GM12892 (cell line): ENCODE measurements at places on chromosomes 4 and X.

GRCh38 chrX:119041175-119041574 is 31.6 kb upstream of the CT47C1 start:
- no peak for DNase-seq

- DNase-seq, result no peak
Observed at GRCh38 chr4:155305619-155306018, 71.1 kb downstream of the MAP9 start.

- no peak for DNase-seq
Observed at GRCh38 chr4:66571145-66571695, 900.9 kb upstream of the EPHA5 start.

DNA sequence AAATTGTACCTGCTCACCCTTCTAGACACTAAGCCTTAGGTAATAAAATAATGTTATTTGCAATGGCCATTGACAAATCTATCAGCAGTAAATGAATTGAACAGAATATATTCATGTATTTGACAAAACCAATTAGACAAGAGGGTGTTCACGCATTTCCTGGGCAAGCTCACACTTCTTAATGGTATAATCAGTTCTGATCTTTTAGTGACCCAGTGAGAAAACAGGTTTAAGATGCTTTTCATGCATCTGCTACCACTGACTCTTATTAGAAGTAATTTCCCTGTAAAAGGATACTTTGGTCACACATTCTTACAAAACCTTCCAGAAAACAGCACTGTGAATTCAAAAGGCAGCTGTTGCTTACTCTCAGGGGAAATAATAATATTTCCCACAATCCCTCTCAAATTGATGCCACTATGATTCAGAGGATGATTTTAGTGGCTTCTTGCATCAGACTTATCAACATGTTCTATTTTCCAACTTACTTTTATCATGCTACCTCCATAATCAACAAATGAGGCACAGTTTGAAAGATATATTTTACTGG is 313.9 kb upstream of the NWD2 start:
- DNase-seq, result no peak

DNA sequence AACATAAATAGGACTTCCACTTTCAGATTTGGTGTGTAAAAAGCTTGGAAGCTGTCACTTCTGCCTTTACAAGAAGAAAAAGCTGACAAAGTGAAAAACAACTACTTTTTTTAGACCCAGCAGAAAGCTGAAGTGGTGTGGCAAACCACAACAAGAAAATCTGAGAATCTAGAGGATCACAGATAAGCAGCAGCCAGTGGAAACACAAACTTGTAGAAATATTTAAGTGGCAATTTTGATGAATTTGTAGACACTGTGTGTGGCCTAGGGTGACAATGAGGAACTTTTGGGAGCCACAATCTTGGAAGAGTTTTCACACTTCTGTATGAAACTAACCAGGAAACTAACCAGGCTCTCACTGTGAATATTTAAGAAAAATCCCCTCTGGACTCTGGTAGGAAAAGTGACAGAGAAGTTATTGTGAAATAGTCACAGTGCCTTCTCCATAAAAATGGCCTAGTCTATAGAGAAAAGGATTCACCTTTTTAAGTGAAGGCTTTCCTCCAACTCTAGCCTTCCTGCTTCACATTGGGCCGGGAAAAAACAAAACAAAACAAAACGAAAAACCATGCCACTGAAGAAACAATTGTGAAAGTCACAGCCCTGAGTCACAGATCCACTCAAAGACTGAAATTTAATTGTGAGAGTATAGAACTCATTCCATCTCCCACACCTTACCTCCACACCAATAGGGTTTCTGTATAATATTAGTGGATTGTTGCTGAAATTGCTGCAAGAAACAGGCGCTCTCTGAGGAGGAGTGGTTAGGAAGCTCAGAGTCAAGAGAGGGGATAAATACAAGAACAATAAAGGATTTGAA is 26.7 kb upstream of the GUCY1A1 start:
- no peak for DNase-seq

DNA sequence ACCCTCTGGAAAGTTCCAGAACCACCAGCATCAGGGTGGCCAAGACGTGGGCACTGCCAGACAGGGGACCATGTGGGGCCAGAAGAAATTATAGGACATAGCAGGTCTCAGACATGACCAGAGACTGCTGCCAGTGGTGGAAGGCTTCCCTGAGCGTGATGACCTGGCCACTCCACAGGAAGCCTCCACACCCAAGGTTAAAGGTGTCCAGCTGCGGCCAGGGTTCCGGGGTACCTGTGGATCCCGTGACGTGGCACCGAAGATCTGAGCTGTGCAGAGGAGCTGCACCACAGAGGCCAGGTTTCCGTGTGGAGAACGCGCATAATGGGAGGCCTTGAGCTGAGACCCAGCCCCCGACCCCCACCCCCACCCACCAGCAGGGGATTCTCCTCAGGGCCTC is 16.4 kb upstream of the CTBP1 start:
- DNase-seq, result no peak

DNA sequence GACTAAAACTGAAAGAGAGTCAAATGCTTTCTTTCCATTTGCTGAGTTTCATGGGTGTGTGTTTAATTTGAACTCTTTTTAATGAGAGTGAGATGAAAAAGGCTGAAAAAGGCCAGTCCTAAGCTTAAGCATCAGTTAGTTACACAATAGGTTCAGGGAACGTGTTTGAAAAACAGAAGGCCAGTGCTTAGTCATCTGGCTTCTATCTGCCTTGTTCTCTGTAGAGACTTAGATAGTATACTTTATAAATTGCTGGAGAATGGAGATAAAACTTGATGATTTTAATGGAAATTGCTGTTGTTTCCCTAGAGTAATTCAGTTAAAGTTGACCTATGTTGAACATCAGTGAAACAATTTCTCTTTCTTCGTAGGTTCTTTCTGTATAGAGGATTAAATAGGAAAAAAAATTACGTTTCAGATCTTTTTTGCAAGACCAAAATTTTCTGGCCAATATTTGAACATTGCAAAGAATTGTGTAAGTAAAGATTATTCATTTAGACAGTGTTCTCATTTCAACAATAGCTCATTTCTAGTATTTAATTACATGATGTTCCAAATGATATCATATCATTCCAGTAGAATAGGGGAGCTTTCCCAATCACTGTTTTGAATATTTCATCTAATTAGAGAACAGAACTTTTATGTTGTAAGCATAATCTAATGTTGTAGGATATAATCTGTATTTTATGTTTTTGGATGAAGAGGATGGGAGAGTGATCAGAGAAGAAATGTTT is 1088.8 kb downstream of the ADGRL3 start:
- no peak for DNase-seq

- DNase-seq, result no peak
Observed at GRCh38 chrX:33725535-33726210, 406.4 kb downstream of the FAM47A start.

GRCh38 chrX:52577464-52578173 is 60.8 kb upstream of the XAGE1B start:
- DNase-seq, result no peak

- DNase-seq, result peak; percentile 46
Observed at GRCh38 chrX:40108959-40109287, 11.2 kb upstream of the BCOR start.

GRCh38 chr4:150368667-150369066 is 213.3 kb upstream of the MAB21L2 start:
- DNase-seq, result no peak

- DNase-seq, result no peak
Observed at GRCh38 chr4:140296335-140297220, 76.9 kb upstream of the SCOC start.

GRCh38 chr4:2793586-2794485 is 951 bp downstream of the SH3BP2 start:
- DNase-seq, result peak; percentile 4

DNA sequence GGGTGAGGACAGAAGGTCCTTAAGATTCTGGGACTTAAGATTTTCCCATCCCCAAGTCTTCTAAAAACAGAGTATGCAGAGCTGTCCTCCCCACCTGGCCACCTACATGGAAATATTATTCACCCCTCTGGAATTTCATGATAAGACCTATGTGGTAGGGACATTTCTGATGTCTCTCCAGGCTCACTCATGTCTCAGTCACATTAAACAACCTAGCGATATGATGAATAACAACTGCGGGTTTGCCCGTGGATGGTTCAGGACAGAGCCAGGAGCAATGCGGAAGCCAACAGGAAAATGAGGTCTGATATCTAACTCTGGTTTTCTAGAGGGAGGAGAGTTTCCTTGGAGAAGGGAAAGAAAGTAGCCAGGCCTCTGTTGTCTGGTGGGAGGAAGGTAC is 47.4 kb downstream of the TEX13A start:
- no peak for DNase-seq

DNA sequence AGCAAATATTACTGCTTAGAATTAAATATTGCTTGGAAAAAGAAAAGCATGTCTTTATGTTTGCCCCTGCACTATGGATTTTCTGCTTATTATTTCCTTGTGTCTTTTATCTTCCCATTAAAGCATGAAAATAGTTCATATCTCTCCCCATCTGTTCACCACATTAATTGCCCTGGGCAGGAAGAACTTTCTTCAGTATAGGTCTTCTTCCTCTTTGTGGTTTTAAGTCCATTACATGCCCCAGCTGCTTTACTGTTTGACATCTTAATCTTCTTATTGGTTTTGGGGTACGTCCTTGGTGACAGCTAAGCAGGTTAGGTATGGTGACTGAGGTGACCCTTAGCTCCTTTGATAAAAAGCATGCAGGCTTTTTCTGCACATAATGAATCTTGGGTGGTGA is 157.3 kb downstream of the AASDH start:
- DNase-seq, result no peak

GRCh38 chr4:182922501-182923284 is 5.5 kb upstream of the DCTD start:
- no peak for DNase-seq

DNA sequence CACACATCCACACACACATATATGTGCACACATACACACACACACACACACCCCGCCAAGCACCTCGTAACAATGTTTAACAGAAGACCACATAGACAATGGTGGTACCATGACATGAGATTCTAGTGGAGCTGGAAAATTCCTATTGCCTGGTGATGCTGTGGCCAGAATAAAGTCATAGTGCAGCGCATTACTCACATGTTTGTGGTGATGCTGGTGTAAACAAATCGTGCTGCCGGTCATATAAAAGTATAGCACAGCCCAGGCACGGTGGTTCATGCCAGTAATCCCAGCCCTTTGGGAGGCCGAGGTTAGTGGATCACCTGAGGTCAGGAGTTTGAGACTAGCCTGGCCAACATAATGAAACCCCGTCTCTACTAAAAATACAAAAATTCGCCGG is 275.2 kb downstream of the TRIML1 start:
- no peak for DNase-seq

- DNase-seq, result no peak
Observed at GRCh38 chr4:139171876-139172691, 4.9 kb downstream of the ELF2 start.

- no peak for DNase-seq
Observed at GRCh38 chr4:63524764-63525163, 884.5 kb downstream of the TECRL start.

GRCh38 chr4:52743444-52744019 is 7.7 kb downstream of the ERVMER34-1 start:
- no peak for DNase-seq

GRCh38 chr4:103075435-103075893 is 1.1 kb downstream of the SLC9B2 start:
- no peak for DNase-seq

DNA sequence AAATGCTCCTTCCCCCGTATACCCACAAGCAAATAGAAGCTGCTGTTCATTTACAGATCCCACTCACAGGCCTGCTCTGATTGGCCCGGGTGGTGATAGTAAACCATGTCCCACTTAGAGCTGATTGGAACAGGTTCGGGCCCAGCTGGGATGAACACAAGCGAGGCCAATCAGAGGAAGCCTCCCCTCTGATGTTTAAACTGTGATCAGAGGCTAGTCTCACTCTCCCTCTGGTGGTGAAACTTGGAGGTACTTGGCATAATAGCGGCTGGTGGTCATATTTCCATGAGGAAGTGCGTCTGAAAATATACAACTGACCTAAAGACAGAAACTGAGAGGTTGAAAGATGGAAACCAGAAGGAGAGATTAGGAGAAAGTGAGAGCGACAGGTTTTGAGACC is 51.5 kb upstream of the TRPC3 start:
- no peak for DNase-seq

DNA sequence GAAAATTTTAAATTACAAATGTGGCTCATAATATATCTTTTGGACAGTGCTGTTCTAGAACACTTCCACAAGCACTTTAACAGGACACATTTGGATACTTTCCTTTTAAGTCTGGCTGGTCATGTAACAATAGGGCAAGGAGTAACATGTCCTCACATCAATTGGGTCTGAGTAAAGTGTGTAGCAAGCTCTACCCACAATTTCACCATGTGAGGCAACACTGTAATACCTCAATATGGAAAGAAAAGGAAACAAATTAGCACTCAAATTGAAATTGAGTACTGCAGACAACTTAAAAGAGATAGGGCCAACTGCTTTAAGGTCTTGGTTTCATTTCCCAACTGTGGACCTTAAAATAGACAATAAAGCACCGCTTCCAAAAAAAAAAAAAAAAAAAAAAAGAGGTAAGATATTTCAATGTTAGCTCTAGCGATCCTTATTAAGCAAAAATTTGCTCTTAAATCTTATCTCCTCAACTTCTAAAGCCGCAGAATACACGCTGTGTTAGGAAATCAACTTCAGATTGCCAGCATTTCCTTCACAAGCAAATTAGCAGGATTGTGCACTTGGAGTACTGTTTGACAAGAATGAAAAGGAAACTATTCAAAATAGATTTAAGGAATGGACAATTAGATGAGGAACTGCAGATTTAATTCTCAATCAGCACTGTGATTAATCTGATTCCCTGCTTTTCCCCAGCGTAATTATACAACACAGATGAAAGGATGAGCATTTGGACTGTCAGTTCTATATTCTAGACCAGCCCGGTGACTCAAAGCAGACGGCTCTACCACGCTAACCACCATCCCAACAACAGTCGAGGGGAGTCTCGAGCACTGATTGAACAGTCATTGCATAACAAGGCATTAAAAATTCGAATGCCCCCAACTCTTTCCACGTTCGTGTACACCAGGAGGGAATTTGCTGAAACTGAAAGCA is 1.6 kb downstream of the CASK start:
- DNase-seq, result no peak

DNA sequence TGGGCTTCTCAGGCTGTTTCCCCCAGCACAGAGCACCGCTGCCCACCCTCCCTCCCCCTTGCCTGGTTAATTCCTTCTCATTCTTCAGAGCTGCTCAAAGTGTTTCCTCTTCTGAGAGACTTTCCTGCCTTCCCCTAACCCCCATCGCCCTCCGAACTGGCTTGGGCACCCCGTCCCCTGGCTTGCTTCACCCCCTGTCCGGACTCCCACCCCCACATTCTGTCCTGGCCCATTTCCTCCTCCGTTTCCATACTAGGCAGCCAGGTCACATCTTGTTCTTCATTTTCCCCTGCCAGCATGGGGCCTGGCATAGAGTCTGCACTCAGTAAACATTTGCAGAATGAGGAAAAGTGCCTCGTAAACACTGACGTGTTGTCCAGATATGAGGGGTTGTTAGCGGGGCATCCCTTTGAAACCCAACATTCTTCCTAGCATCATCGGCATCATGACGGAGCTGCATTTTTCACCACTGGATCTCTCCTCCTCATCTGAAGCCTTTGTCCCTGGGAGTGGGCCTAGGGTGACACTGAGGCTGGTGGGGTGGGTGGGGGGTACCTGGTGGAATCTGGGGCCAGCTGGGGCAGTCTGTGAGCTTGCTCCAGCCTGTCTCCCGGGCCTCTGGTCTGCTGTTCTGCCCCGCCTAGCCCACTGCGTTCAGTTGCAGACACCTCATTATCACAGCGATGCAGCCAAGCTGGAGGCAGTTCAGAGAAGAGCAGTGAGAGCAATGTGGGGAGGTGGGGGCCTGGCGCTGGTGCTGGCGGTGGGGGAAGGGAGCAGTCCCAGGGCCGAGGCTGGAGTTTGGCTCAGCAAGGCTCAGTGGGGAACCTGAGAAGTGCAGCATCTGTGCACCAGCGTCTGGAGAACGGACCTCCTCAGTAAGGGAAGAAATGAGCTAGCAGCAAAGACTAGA is 149.4 kb upstream of the PJA1 start:
- DNase-seq, result peak; percentile 9
